ENCODE measurements at places on chromosomes 12 and 14.

GRCh38 chr12:111102102-111102739 lies 181.8 kb upstream of the MYL2 start:
- DNase-seq = no peak

GRCh38 chr14:65320661-65321308 lies 91.7 kb upstream of the FUT8 start:
- no peak for DNase-seq

- DNase-seq = peak; percentile 45
Observed at GRCh38 chr12:3476403-3476802, 14.6 kb upstream of the PRMT8 start.

DNA sequence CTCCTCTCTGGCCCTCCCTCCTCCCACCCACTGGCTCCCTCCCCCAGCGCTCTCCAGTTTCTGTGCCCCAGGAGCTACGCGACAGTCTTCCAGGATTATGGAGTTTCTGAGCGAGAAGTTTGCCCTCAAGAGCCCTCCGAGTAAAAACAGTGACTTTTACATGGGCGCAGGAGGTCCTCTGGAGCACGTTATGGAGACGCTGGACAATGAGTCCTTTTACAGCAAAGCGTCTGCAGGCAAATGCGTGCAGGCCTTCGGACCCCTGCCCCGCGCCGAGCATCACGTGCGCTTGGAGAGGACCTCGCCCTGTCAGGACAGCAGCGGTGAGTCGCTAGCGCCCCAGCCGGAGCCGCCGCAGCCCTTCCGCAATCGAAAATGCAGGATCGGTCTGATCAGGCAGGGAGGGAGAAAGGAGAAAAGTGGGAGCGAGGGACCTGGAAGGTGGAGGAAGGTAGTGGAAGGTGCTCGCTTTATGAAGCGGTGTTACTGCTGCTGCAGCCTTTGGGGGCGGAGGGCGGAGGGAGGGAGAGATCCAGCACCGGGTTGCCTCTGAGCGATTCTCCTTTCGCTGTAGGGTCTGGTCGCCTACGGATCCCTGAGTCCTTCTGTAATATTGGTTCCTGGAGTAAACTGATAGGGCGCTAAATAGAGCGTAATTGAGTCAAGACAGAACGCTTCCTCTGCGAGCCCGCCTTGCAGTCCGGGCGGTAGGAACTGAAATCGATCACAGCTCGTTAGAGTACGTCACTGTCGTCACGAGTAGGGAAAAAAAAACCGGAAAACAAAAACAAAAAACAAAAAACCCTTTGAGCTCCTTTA lies at the start of gene ALX1:
Gene ALX1 (plus strand): TSS at position 56 of the 819 bp plus-strand sequence. CDS start 42 bp downstream, at position 98.
- peak; percentile 97 for DNase-seq

GRCh38 chr14:58656671-58657411 lies 19.1 kb downstream of the DACT1 start:
- no peak for DNase-seq

GRCh38 chr14:26621807-26622560 lies 24.2 kb upstream of the NOVA1 start:
- no peak for DNase-seq

All from endodermal cell (in vitro differentiated cells).